ENCODE measurements at places on chromosomes 16 and 17.
A peak's percentile ranks its signal among the peaks of the same experiment; 100 is the strongest.

GRCh38 chr17:76038050-76038449 lies 10.9 kb upstream of the EVPL start:
- no peak for DNase-seq

DNA sequence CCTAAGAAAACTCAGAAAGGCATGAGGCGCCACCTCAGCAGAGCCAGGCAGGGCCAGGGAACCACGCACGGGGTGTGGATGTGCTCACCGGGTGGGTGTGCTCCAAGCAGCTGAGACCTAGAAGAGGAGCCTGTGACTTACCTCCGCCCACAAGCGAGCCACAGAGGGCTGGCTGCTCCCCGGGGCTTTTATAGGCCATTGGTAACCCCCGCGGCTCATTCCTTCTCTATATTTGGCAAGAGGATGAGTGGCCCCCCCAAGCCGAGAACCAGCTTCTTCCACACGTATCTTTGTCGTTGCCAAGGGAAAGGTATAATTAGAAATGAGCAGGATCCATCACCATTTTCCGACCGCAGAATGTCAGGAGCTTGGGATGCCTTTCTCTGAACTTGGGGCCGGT lies at the start of gene MYH3:
TSS of gene MYH3 (minus strand) at position 162 of the 400 bp plus-strand sequence. CDS start 2,245 bp downstream, outside the sequence.
- no peak for DNase-seq

DNA sequence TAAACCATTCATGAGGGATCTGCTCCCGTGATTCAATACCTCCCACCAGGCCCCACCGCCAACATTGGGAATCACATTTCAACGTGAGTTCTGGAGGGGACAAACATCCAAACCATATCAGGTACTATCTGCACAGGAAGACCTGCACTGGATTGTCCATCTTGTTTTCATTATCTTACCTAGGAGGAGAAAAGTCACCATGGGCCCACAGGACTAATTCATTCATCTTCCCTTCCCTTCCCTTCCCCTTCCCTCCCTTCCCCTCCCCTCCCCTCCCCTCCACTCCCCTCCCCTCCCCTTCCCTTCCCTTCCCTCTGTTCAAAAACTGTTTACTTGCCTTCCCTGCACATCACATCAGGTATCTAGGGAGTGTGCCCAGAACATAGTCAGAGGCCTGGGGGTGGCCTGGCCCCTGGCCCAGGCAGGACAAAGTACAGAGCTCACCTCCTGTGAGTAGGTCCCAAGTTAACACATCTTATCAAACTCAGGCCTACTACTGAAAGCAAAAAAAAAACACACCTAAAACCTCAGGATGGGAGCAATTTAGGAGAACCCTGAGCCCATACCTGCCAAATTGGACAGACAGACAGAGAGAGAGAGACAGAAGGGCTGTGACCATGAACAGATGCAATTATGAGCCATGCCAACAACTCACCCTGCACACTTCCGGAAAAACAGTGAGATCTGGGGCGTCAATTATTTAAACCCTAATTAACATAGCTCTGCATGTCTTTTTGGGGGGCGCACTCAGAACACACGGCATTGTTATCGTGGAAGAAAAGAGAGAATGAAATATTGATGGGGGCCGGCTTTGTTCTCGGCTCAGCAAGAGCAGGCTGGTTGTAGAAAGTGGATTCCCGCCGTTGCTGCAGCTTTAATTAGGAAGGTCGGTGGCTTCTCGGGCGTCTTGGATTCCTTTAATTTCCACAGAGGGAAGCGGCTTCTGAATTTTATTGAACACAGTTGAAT lies 151.2 kb downstream of the IRX5 start:
- DNase-seq, result no peak

- DNase-seq, result no peak
Measured at GRCh38 chr17:3221850-3222249, 14.4 kb downstream of the OR1A1 start.

DNA sequence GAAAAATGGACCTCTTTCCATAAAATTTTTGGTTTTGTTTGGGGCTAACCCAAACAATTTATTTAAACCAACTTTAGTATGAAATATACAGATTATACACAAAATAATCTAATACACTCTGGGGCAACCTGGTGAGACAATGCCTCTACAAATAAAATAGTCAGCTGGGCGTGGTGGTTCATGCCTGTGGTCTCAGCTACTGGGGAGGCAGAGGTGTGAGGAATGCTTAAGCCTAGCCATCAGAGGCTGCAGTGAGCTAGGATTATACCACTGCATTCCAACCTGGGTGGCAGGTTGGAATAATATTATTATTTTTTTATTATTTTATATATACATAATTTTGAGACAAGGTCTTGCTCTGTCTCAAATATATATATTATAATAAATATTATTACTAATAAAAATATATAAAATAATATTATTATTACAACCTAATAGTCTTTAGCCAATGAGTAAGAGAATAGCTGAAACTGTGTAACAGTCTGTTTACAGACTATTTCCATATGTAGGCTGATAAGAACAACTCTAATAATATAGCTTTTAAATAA lies 50.5 kb downstream of the GLG1 start:
- no peak for DNase-seq

DNA sequence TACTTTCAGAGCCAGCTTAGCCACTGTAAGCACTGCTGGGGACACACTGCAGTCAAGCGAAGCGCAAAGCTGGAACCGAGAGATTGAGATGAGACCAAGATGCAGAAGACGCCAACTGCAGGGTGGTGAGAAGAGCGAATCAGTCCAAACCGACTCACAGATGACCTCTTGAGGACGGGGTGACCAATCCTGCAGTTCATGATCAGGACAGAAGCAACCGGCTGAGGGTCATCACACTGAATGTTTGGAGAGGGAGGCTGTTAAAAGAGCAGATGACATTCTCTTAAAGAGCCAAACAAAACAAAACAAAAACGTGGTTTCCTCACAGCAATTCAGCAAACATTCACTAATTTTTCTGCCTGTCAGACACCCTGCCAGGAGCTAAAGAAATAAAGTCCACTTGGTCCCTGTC lies 8.5 kb downstream of the HASPIN start:
- DNase-seq, result no peak

DNA sequence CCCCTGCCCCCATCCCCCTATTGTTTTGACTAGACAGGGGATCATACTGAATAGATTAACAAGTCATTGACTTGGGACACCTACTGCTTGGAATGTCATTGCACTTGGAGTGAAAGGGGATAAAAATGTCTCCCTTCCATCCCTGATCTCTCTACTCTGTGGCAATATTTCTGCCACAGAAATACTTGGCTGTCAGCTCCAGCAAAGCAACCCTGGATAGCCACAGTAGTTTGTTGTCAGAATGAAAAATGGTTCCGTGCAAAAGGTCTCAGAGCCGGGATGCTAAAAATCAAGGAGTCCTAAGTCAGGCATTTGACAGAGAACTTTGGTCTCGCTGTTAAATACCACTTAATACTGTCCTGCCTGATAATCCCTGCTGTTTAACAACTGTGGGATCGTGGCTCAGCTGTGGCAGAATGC lies 722.0 kb upstream of the SOX9 start:
- no peak for DNase-seq

- DNase-seq, result no peak
Measured at GRCh38 chr17:81994593-81995462, 17.4 kb downstream of the ASPSCR1 start.

- no peak for DNase-seq
Measured at GRCh38 chr16:63578791-63579190, 1542.6 kb upstream of the CDH8 start.

DNA sequence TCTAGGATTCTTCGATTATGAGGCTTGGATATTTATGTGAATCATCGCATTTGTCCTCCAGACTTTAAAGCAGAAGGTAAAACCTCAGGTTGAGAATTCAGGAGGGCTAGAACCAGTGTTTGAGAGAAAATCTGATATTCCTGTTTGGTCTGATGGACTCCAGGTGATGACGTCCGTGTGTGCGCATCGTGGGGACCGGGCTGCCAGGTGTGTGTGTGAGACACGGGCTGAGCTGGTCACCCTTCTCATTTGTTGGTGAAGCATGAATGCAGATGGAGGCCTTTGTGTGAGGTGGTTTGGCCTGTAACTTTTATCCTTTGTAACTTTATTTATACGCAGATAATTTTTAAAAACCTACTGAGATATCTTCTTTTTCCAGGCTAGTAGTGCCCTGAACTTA lies 42.8 kb downstream of the ZNF750 start:
- no peak for DNase-seq

DNA sequence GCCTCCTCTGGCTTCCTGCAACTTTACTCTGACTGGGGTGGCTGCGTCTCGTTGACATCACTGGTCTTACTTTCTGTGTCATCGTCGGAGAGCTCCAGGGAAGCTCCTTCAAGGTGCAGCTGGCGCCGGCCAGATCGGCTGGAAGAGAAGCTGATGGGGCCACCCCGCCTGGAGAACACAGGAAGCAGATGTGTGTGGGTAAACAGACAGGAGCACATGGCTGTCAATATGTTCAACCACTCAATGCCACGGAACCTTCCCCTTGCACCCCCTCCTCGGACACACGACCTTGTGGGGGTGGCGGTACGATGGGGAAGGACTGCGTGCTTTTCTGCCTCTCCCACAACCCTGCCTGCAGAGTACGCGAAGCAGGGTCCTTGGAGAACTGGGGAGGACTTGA lies 40.1 kb downstream of the NDEL1 start:
- no peak for DNase-seq

DNA sequence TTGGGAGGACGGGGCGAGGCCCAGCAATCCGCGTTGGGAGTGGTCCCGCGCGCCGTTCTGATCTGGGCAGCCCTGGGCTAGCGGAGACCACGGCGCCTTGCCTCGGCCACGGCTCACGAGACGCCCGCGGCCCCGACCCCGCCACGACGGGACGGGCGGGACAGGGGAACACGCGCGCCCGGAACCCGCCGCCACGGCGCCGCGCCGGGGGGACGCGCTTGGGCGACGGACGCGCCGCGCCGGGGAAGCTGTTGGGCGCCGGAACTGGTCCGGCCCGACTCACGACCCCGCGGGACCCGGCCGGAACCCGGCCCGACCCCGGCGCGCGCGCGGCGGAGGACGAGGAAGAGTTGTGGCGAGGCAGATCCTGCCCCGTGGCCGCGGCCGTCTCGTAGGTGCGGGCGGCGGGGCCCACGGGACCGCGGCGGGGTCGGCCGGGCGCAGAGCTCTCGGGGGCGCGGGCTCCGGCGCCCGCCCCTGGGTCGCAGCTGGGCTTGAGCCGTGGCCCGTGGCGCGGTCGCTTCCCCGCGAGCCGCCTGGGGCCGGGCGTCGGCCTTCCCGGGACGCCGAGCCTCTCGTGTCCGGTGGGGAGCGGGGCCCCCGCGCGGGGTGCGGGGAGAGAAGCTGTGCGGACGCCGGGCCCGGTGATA lies at the start of gene ACSF3:
TSS of gene ACSF3 (plus strand) at position 251 of the 650 bp plus-strand sequence. CDS start 6,830 bp downstream, outside the sequence.
- DNase-seq, result peak; percentile 74

- no peak for DNase-seq
Measured at GRCh38 chr16:69812688-69813014, 50.5 kb downstream of the WWP2 start.

DNA sequence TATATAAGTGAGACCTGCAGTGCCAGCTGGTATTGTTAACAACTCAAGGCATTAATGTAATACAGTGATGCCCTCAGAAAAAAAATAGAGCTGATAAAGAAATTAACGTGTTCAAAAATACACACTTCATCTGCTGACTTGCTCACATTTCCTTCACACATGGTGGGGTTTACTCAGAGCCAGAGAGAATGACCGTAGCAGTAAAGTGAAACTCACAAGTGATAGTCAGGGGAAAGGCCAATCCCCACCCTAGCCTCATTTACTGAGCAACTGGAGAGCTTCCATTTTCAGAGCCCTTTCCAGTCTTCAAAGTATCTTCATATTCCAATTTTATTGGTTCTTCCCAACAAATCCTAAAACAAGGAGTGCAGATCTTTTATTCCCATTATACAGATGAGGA lies 74.0 kb upstream of the HLF start:
- DNase-seq, result no peak

DNA sequence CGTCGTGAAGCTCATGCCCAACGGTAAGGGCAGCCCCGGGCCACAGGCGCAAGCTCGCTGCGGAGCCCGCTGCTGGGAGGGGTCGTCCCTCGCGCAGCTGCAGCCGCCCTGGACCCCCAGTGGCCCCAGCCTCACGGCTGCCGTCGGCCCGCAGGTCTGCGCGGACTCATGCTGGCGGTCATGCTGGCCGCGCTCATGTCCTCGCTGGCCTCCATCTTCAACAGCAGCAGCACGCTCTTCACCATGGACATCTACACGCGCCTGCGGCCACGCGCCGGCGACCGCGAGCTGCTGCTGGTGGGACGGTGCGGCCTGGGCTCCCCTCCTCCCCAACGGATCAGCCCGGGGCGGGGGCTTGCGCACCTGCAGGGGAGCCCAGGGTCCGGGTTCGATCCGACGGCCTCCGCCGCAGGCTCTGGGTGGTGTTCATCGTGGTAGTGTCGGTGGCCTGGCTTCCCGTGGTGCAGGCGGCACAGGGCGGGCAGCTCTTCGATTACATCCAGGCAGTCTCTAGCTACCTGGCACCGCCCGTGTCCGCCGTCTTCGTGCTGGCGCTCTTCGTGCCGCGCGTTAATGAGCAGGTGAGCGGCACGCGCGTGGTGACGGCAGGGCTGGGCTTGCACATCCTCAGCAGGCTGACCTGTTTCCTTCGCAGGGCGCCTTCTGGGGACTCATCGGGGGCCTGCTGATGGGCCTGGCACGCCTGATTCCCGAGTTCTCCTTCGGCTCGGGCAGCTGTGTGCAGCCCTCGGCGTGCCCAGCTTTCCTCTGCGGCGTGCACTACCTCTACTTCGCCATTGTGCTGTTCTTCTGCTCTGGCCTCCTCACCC lies 5.8 kb downstream of the SLC5A2 start:
- DNase-seq, result no peak

GRCh38 chr17:43367737-43368242 lies 31.0 kb upstream of the ARL4D start:
- no peak for DNase-seq

GRCh38 chr17:62658136-62658920 lies 30.9 kb downstream of the MRC2 start:
- no peak for DNase-seq

DNA sequence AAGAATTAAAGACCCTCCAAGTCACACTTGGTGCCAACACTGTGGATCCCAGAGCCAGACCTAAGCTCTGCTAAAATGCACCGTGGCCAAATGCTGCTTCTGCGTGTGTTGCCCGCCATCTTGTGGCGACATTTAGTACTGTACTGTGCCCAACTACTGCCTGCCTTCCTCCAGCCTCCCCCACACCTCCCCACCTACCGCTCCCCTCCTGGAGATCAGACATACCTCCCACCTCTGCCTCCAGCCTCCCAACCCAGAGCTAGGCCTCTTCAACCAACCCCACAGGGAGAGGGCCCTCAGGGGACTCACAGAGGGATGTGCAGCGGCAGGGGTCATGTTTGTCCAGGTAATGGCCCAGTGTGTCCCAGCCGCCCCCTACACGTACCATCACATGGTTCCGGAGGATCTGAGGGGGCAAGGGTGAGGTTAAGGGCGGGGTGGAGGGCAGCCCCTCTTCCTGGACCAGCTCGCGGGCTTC lies 5.5 kb downstream of the GAS2L2 start:
- DNase-seq, result peak; percentile 71

- no peak for DNase-seq
Measured at GRCh38 chr16:73390936-73391335, 343.0 kb upstream of the ZFHX3 start.
